ENCODE measurements at places on chromosomes 13 and 19. TPM values are rescaled to one million over a fixed set of nuclear protein-coding genes. Genes with fewer than 3 reads are reported as not detected.

Gene GGN
- 0.51 TPM for total RNA-seq

DNA sequence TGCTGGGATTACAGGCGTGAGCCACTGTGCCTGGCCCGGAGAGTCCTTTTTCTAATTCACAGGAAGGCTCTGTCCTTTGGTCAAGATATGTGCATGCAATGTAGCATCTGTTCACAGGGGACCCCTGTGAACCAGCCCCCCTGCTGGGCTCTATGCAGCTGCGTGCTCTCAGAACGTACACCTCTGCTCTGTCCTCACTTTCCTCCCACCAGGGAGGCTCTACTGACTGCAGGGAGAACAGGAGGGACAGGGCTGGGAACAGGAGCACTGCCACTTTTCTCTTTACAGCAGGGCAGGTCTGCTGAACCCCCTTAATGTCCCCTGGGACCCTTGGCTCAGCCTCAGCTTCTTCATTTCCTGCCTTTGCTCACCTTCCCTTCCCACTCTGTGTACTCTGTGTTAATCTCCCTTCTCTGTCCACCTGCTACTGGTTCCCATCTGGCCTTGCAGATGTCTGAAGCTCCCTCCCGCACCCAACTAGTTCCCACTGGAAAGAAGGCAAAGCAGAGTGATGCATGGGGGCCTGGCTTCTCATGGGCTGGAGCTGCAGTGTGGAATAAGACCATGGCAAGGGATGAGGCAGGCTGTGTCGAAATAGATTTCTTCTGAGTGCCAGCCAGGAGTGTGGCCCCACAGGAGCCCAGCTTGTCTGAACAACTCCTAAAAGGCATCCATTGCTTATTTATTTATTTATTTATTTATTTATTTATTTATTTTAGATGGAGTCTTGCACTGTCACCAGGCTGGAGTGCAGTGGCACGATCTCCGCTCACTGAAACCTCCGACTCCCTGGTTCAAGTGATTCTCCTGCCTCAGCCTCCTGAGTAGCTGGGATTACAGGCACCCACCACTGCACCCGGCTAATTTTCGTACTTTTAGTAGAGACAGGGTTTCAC is 7.2 kb downstream of the ADGRE2 start:
- peaks cover 13% of the 10 kb centered on the region for H3K27me3 ChIP-seq
- no peak overlapping the region for H3K4me3 ChIP-seq
- H3K36me3 ChIP-seq, result no peaks in the 10 kb centered on the region
- peaks cover 5% of the 10 kb centered on the region for H3K4me1 ChIP-seq

Gene MICOS13
- total RNA-seq, result 52.1 TPM

GRCh38 chr19:13159713-13160112 is 9.5 kb downstream of the IER2 start:
- no peaks in the 10 kb centered on the region for H3K27me3 ChIP-seq
- DNase-seq, result no peak
- H3K4me3 ChIP-seq, result no peak overlapping the region
- H3K36me3 ChIP-seq, result peaks cover 7% of the 10 kb centered on the region
- H3K27ac ChIP-seq, result peak overlapping the region; percentile 56

Gene SIGLEC9
- total RNA-seq, result 0.49 TPM

Gene DHRS12
- total RNA-seq, result 4.9 TPM

- peaks cover 5% of the 10 kb centered on the region for H3K4me1 ChIP-seq
- H3K4me3 ChIP-seq, result no peak overlapping the region
- no peak overlapping the region for H3K27ac ChIP-seq
- H3K27me3 ChIP-seq, result no peaks in the 10 kb centered on the region
- no peak for DNase-seq
Measured at GRCh38 chr19:45070861-45071544, 5.3 kb downstream of the ZNF296 start.

GRCh38 chr19:12668932-12669269 is 2.3 kb downstream of the WDR83 start:
- H3K36me3 ChIP-seq, result peaks cover 45% of the 10 kb centered on the region
- DNase-seq, result peak; percentile 82

DNA sequence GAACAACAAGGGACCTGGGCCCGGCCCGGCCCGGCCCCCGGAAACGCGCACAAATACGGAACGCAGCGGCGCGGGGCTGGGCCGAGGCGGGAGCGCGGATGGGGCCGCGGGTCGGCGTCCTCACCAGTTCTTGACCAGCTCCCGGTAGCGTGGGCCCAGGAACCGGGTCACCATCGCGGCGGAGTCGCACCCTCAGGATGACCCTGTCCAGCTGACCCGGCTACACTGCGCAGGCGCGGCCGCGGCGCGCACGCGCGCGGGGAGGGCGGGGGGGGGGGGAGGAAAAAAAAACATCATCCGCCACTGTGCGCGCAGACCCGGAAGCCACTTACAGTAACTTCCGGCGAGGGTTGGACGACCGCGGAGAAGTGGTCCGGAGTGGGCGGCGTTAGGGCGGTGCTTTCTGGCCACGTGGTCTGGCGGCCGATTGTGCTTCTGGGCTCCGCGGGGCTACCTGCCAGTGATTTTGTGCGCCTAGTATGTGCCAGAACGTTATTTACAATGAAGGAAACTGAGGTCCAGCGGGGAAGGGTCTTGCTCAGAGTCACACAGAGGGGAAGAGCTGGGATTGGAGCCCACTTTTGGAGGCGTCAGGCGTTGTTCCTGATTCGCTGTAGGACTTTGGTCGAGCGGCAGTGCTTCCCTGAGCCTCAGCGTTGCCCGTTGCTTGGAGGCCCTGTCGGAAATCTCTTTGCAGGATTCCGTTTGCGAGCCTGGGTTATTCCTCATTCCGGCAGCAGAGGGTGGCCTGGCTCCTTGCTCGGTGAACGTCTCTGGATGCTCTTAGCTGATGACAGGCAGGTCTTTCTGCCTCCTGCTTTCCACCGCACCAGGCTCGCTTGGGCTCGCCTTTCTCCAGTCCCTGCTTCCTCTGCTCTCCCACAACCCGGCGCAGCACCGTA is at the start of gene UQCR11:
UQCR11 (minus strand) TSS at position 227 of the 902 bp plus-strand sequence; CDS start at position 174, 53 bp downstream.
- H3K27me3 ChIP-seq, result no peaks in the 10 kb centered on the region
- peaks cover 29% of the 10 kb centered on the region for H3K36me3 ChIP-seq
- H3K4me3 ChIP-seq, result peak within 1 kb of the TSS; percentile 97
- H3K27ac ChIP-seq, result peak within 1 kb of the TSS; percentile 99

- no peak for DNase-seq
- no peak overlapping the region for H3K4me3 ChIP-seq
- H3K4me1 ChIP-seq, result no peaks in the 10 kb centered on the region
- peaks cover 2% of the 10 kb centered on the region for H3K27me3 ChIP-seq
Measured at GRCh38 chr13:105735281-105735680, 800.2 kb downstream of the EFNB2 start.

GRCh38 chr13:95740979-95741320 is 64.0 kb downstream of the DNAJC3 start:
- no peaks in the 10 kb centered on the region for H3K27me3 ChIP-seq
- H3K36me3 ChIP-seq, result peaks cover 14% of the 10 kb centered on the region
- H3K27ac ChIP-seq, result no peak overlapping the region
- H3K4me3 ChIP-seq, result no peak overlapping the region
- DNase-seq, result no peak

Gene C19orf25
- 26.9 TPM for total RNA-seq

Gene ADGRL1
- 23.5 TPM for total RNA-seq

Gene C19orf33
- total RNA-seq, result not detected

DNA sequence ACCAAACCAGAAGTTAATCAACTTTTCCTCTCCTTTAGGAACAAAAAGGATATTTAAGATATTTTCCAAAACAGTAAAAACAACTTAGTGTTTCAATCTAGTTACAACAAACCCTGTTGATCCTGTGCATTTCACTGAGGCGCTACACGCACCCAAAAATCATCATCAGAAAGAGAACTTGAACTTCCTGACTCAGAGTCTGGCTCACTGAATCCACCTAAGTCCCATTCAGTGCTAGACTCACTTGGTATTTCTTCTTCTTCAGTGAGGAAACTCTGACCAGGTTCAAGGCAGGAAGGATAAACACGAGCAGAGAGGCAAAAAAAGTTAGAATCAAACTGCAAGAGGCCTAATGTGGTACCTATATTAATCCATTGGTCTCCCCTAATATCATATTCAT is 2.2 kb downstream of the KBTBD6 start:
- H3K27me3 ChIP-seq, result no peaks in the 10 kb centered on the region
- DNase-seq, result peak; percentile 32
- peak overlapping the region; percentile 93 for H3K27ac ChIP-seq
- peaks cover 22% of the 10 kb centered on the region for H3K36me3 ChIP-seq
- H3K4me1 ChIP-seq, result peaks cover 45% of the 10 kb centered on the region
- peak overlapping the region; percentile 92 for H3K4me3 ChIP-seq

DNA sequence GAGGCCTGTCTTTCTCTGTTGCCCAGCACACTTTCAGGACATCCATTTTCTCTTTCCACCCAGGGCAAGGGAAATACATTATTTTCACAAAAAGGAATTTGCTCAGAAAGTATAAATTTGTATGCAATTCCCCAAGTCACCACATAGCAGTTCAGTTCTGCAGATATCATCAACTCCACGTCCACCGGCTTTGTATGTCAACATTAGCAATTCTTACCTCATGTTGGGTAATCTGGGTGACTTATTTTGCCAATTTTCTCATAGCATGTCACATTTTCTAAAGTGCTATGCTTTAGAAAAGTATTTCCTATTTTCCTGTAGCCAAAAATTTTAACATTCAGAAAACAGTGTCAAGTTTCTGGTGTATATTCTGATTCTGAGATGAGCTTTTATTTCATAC is 501.8 kb downstream of the EFNB2 start:
- H3K4me1 ChIP-seq, result no peaks in the 10 kb centered on the region
- no peaks in the 10 kb centered on the region for H3K27me3 ChIP-seq
- H3K27ac ChIP-seq, result no peak overlapping the region
- no peak for DNase-seq
- H3K36me3 ChIP-seq, result no peaks in the 10 kb centered on the region

GRCh38 chr19:45526143-45526542 is 18.9 kb downstream of the VASP start:
- peaks cover 2% of the 10 kb centered on the region for H3K27me3 ChIP-seq
- DNase-seq, result no peak
- no peak overlapping the region for H3K4me3 ChIP-seq
- H3K4me1 ChIP-seq, result peaks cover 19% of the 10 kb centered on the region
- H3K27ac ChIP-seq, result no peak overlapping the region

DNA sequence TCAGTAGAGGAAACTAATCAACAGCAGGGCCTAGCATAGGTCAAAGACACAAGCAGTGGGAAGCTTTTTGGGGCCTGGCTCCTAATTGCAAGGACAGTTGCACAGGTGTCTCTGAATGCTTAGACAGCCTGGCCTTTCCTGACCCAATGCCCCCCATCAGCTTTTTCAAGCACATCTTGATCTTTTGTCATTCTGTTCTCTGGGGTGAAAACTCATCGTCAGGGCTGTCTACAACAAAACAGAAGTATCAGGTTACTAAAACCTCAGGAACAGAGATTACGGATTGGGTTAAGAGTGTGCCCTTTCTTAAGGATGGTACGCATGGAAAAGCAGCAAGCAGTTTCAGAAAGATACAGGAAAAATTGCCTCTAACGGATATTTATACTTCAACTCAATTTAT is 8.3 kb upstream of the ZNF254 start:
- peaks cover 42% of the 10 kb centered on the region for H3K36me3 ChIP-seq
- no peaks in the 10 kb centered on the region for H3K27me3 ChIP-seq
- no peak overlapping the region for H3K27ac ChIP-seq

GRCh38 chr13:95642028-95642621 is 2.4 kb downstream of the DZIP1 start:
- H3K4me1 ChIP-seq, result peaks cover 6% of the 10 kb centered on the region
- DNase-seq, result peak; percentile 36
- H3K27ac ChIP-seq, result no peak overlapping the region
- H3K36me3 ChIP-seq, result no peaks in the 10 kb centered on the region
- H3K4me3 ChIP-seq, result no peak overlapping the region

DNA sequence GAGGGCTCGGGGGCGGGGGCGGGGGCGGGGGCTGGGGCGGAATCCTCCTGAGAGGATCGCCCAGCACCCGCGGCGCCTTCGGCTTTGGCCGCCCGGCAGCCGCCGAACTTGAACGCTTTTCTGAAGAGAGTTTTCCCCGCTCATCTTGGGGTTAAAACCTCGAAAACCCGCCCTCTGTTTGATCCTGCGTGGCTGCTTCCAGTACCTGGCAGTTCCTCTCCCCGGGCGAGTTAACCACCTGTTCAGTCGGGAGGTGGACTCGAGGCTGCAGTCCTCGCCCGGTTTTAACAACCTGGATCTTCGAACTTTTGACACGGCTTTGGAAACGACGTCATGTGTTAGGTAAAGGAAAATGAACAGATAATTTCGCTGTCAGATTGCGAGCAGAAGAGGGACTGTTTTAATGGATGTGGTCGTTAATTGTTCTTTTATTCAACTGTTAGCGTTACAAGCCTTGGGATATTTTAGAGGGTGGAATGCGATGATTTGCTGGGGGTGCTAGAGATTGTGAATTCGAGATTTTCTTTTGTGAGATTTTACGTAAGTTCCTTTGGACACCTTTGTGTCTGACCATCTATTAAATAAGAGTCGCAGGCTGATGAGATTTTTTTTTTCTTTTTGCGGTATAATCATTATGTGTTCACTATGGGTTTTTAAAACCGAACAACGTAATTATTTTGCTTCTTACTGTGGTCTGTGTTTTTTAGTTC is 1.0 kb downstream of the FNDC3A start:
- peak; percentile 82 for DNase-seq
- H3K27me3 ChIP-seq, result no peaks in the 10 kb centered on the region
- H3K27ac ChIP-seq, result peak overlapping the region; percentile 98
- peak overlapping the region; percentile 91 for H3K4me3 ChIP-seq
- peaks cover 41% of the 10 kb centered on the region for H3K4me1 ChIP-seq
- H3K36me3 ChIP-seq, result peaks cover 29% of the 10 kb centered on the region

GRCh38 chr19:1312767-1313694 is 27.4 kb downstream of the EFNA2 start:
- H3K4me1 ChIP-seq, result no peaks in the 10 kb centered on the region
- no peaks in the 10 kb centered on the region for H3K36me3 ChIP-seq
- no peak for DNase-seq
- peaks cover 16% of the 10 kb centered on the region for H3K27me3 ChIP-seq

Gene EFNA2
- total RNA-seq, result not detected

DNA sequence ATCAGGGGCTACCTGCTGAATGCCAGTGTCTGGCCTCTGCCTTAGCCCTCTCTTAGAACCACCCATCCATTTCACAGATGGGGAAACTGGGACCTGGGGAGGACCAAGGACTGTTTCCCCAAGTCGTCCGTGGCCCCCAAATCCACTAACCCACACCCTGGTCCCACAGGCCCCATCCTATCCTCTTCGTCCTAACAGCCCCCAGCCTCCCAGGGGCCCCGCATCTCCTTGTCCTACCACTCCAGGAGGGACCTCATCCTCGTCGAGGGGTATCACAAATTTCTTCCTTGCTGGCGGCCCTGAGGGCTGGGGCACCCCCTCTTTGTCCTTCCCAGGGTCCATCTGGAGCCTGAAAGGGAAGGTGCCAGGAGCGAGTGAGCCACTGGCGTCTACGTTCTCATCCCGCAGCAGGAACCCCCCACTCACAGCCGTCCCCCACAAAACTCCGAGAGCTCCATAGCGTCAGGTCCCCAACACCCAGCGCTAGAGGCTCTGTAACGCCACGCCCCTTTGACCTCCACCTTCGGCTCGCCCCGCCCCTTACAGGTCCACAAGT is 606 bp downstream of the ERCC1 start:
- peaks cover 22% of the 10 kb centered on the region for H3K36me3 ChIP-seq
- peak overlapping the region; percentile 92 for H3K4me3 ChIP-seq
- DNase-seq, result peak; percentile 93
- H3K27ac ChIP-seq, result peak overlapping the region; percentile 95

- no peak overlapping the region for H3K4me3 ChIP-seq
- DNase-seq, result no peak
- H3K4me1 ChIP-seq, result no peaks in the 10 kb centered on the region
- no peak overlapping the region for H3K27ac ChIP-seq
- peaks cover 5% of the 10 kb centered on the region for H3K36me3 ChIP-seq
- H3K27me3 ChIP-seq, result no peaks in the 10 kb centered on the region
Measured at GRCh38 chr19:56987184-56987583, 132.6 kb upstream of the USP29 start.

Gene FBXL3
- 31.6 TPM for total RNA-seq

GRCh38 chr19:18495204-18495911 is 26.5 kb downstream of the ELL start:
- no peaks in the 10 kb centered on the region for H3K36me3 ChIP-seq
- no peaks in the 10 kb centered on the region for H3K27me3 ChIP-seq
- DNase-seq, result no peak
- H3K4me1 ChIP-seq, result peaks cover 67% of the 10 kb centered on the region
- H3K27ac ChIP-seq, result peak overlapping the region; percentile 88

Gene MAP4K1
- 198 TPM for total RNA-seq

Gene WDFY2
- 9.5 TPM for total RNA-seq

All from activated CD4-positive, alpha-beta T cell treated with anti-CD3 and anti-CD28 coated beads for 36 hours (primary cell).